Activated B cell treated with CpG ODN at 0.5 μM for 24 hours (primary cell): ENCODE measurements at places on chromosomes 5 and 9.

GRCh38 chr9:116605904-116606341, 81.2 kb upstream of the TRIM32 start:
- no peak for DNase-seq
- no peaks in the 10 kb centered on the region for H3K36me3 ChIP-seq
- H3K4me1 ChIP-seq: no peaks in the 10 kb centered on the region
- no peak overlapping the region for H3K4me3 ChIP-seq
- H3K27me3 ChIP-seq: no peaks in the 10 kb centered on the region
- no peak overlapping the region for H3K27ac ChIP-seq

DNA sequence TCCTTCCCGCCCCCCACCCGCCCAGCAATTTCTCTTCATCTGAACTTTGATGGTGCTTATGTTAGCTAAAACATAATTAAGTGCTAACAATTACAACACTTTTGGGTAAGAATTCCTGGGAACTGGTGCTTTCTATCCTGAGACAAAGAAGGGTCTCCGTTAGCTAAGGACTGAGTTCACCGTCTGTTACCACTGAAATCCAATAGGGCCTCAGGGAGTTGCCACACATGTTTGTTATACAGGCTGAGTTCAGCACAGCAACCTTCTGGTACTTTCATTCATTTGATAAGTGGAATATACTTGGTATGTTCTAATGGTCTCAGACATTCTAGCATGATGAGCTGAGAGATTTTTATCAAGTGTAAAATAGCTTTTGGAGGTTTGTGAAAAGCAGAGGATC, 437.9 kb downstream of the EFNA5 start:
- no peak overlapping the region for H3K27ac ChIP-seq
- DNase-seq: no peak
- H3K4me1 ChIP-seq: no peaks in the 10 kb centered on the region
- H3K36me3 ChIP-seq: no peaks in the 10 kb centered on the region
- H3K4me3 ChIP-seq: no peak overlapping the region
- H3K27me3 ChIP-seq: no peaks in the 10 kb centered on the region

DNA sequence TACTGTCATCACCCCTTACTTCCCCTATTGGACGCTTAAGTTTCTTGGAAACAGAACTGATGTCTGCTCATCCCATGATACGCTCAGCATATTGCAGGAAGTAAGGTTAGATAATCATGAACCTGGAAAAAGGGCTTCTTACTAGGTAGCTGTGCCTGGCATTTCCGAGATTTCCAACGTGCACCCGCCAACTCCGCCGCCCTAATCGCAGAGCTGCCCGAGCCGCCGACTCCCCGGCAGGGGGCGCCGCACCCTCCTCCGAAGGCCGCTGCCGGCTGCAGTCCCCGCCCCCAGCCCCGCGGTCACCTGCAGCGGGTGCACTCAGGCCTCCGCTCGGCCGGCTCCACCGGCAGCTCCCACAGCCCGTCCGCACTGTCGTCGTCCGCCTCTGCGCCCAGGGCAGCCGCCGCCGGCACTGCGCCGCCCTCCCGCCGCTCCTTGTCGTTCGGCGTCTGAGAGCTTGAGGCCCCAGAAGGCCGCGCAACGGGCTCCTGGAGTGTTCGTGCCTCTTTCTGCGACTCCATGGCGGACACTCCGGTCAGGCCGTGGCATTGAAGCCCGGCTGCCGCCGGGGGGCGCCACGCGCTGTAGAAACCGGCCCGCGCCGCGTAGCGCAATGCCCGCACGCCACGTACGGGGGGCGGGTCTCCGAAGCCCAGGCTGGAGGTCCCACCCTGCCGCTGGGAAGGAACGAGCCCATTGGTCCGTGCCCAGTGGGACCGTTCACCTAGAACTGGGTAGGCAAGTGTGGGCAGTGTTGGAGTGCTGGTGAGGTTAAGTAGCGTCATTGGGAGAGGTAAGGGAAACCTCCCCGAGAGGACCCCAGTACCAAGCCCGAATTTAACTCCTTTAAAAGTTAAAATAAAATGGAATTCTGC, at the start of gene DTWD2:
Gene DTWD2 (minus strand): TSS at position 560 of the 878 bp plus-strand sequence. CDS start 36 bp downstream, at position 524.
- no peaks in the 10 kb centered on the region for H3K27me3 ChIP-seq
- peak within 1 kb of the TSS; percentile 84 for H3K4me3 ChIP-seq
- DNase-seq: peak; percentile 95
- peak within 1 kb of the TSS; percentile 83 for H3K27ac ChIP-seq
- H3K36me3 ChIP-seq: no peaks in the 10 kb centered on the region
- peaks cover 33% of the 10 kb centered on the region for H3K4me1 ChIP-seq

DNA sequence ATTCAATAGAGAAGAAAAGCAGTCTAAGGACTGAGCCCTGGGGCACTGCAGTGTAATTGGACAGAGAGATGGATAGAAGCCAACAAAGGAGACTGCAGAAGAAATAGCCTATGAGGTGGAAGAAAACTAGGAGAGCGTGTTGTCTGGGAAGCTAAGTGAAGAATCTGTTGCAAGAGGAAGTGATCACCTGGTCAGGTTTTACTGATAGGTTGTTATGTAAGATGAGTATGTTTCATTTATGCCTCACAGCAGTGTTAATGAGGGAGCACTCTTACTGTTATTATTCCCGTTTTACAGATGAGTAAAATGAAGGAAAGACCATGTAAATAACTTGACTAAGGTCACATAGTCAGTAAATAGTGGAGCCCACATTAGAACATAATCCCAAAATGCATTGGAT, 80.0 kb upstream of the GRHPR start:
- H3K36me3 ChIP-seq: peaks cover 17% of the 10 kb centered on the region
- no peak overlapping the region for H3K4me3 ChIP-seq
- DNase-seq: no peak

- H3K36me3 ChIP-seq: no peaks in the 10 kb centered on the region
- no peak for DNase-seq
- H3K4me3 ChIP-seq: no peak overlapping the region
- H3K27ac ChIP-seq: no peak overlapping the region
These were observed 93.5 kb upstream of the ATG10 start for GRCh38 chr5:81878333-81878732.

DNA sequence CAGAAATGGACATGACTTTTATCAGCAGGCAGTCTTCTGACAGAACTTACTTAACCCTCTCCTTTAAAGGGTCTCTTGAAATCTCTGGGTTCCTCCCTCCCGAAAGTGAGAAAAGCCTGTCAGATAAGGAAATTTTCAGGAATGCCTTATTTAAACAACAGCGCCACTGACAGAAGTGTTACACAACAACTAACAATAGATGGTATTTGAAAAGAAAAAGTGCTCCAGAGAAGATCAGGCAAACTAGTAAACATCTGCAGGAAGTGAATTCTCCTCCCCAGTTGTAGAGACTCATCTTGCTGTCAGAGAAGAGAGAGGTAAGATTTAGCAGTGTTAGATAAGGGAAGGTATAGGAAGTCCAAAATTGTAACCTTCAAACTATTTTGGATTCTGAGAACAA, 107.2 kb upstream of the NFIL3 start:
- no peaks in the 10 kb centered on the region for H3K36me3 ChIP-seq
- no peak overlapping the region for H3K27ac ChIP-seq
- H3K4me3 ChIP-seq: no peak overlapping the region
- DNase-seq: no peak
- H3K4me1 ChIP-seq: no peaks in the 10 kb centered on the region

GRCh38 chr9:93049491-93049890, 9.0 kb upstream of the SUSD3 start:
- H3K27ac ChIP-seq: no peak overlapping the region
- no peak for DNase-seq
- no peaks in the 10 kb centered on the region for H3K36me3 ChIP-seq
- H3K4me1 ChIP-seq: no peaks in the 10 kb centered on the region
- H3K27me3 ChIP-seq: no peaks in the 10 kb centered on the region
- no peak overlapping the region for H3K4me3 ChIP-seq

DNA sequence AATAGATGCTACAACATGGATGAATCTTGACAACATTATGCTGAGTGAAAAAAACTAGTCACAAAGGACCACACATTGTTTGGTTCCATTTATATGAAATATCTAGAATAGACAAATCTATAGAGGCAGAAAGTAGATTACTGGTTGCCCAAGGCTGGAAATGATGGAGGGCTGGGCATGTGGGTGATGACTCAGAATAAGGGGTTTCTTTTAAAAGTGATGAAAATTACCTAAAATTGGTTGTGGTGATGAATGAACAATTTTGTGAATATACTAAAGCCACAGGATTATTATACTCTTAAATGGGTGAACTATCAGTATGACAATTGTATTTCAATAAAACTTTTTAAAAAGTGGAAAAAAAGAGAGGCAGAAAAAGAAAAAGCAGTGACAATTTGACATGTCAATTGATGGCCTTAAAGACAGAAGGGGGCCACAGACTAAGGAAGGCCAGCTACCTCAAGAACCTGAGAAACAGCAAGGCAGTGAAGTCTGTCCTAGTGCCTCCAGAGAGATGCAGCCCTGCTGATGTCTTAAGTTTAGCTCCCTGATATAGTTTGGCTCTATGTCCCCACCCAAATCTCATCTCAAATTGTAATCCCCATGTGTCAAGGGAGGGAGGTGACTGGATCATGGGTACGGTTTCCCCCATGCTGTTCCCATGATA, 182.7 kb downstream of the PIK3R1 start:
- peaks cover under 1% of the 10 kb centered on the region for H3K4me1 ChIP-seq
- no peak overlapping the region for H3K4me3 ChIP-seq
- no peak for DNase-seq
- no peaks in the 10 kb centered on the region for H3K27me3 ChIP-seq
- no peak overlapping the region for H3K27ac ChIP-seq
- H3K36me3 ChIP-seq: no peaks in the 10 kb centered on the region

GRCh38 chr5:154728939-154729588, 26.1 kb upstream of the LARP1 start:
- no peaks in the 10 kb centered on the region for H3K36me3 ChIP-seq
- no peaks in the 10 kb centered on the region for H3K27me3 ChIP-seq
- H3K27ac ChIP-seq: no peak overlapping the region
- no peaks in the 10 kb centered on the region for H3K4me1 ChIP-seq
- no peak overlapping the region for H3K4me3 ChIP-seq

- peaks cover 12% of the 10 kb centered on the region for H3K27me3 ChIP-seq
- H3K4me3 ChIP-seq: no peak overlapping the region
- DNase-seq: no peak
- no peak overlapping the region for H3K27ac ChIP-seq
- H3K36me3 ChIP-seq: peaks cover 8% of the 10 kb centered on the region
These were observed 4.1 kb upstream of the TOMM5 start for GRCh38 chr9:37596504-37596903.

- peak overlapping the region; percentile 72 for H3K4me3 ChIP-seq
- H3K4me1 ChIP-seq: peaks cover 65% of the 10 kb centered on the region
- no peaks in the 10 kb centered on the region for H3K27me3 ChIP-seq
- no peaks in the 10 kb centered on the region for H3K36me3 ChIP-seq
- H3K27ac ChIP-seq: peak overlapping the region; percentile 96
These were observed 60.3 kb upstream of the NEK6 start for GRCh38 chr9:124197177-124198095.

DNA sequence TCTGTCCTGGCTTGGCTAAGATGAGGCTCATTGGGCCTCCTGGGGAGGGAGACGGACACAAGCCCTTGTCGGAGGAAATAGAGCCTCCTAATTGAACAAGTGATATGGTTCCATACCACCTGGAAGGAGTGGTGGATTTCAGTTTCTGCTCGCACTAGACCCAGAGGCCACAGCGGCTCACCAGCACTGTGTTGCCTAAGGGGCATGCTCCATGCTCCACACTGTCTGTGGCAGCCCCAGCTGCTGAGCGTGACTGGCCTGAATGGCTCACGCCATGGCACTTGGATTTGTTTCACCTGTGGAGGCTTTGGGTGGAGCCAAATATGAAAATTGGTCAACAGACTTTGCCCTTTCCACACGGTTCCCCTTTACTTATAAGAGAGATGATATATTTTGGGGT, 181.1 kb downstream of the HSPA4 start:
- no peaks in the 10 kb centered on the region for H3K27me3 ChIP-seq
- peaks cover 2% of the 10 kb centered on the region for H3K4me1 ChIP-seq
- no peak overlapping the region for H3K4me3 ChIP-seq
- no peak for DNase-seq
- H3K27ac ChIP-seq: no peak overlapping the region

GRCh38 chr9:7844242-7844641, 44.7 kb upstream of the DMAC1 start:
- no peaks in the 10 kb centered on the region for H3K36me3 ChIP-seq
- no peaks in the 10 kb centered on the region for H3K27me3 ChIP-seq
- peaks cover 5% of the 10 kb centered on the region for H3K4me1 ChIP-seq
- no peak overlapping the region for H3K27ac ChIP-seq
- H3K4me3 ChIP-seq: no peak overlapping the region
- no peak for DNase-seq

DNA sequence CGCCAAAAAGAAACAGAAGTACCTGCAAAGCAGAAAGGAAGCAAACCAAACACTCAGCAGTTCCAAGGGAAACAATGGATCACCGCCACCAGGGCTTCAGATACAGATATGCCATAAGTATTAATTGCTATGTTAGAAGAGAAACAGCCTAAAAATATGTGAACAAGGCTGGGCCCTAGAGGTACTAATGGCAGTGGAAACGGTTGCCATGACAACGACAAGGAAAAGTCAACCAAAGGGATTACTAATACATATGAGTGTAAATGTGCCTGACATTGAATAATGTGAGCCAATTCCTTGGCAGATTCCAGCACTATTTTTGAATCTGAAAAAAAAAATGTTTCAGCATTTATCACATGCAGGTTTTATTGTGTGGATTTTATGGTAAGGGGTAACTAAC, 75.0 kb downstream of the CAVIN4 start:
- H3K4me1 ChIP-seq: no peaks in the 10 kb centered on the region
- no peaks in the 10 kb centered on the region for H3K36me3 ChIP-seq

DNA sequence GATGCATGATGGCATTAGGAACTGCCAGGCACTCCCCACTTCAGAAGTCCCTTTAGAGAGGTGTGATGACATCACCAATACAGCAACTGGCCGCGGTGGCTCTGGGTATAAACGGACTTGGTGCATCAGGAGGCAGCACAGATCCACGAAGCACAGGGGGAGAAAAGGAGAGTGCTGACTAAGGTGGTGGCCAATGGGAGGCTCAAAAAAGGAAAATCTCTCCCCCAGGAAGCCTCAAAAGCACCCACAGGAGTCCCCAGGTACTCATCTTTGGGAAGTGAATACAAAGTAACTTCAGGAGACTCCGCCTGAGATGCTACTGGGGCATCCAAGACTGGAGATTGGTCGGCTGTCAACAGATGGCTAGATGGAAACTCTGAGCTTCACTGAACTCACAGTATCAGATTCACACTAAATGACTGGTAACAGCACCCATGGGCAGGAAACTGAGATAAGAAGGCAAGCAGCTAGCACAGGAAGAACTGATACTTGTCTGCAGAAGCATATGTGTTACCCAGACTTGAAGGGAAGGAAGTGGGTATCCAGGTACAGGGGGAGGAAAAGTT, 7.6 kb downstream of the TTC39B start:
- peaks cover 54% of the 10 kb centered on the region for H3K4me1 ChIP-seq
- no peaks in the 10 kb centered on the region for H3K27me3 ChIP-seq
- peak overlapping the region; percentile 22 for H3K4me3 ChIP-seq

- no peak overlapping the region for H3K27ac ChIP-seq
- no peak for DNase-seq
- H3K4me1 ChIP-seq: peaks cover 88% of the 10 kb centered on the region
- no peaks in the 10 kb centered on the region for H3K27me3 ChIP-seq
- peaks cover 32% of the 10 kb centered on the region for H3K36me3 ChIP-seq
These were observed 11.5 kb downstream of the PRRC2B start for GRCh38 chr9:131405428-131405827.
